Activated CD4-positive, alpha-beta T cell treated with anti-CD3 and anti-CD28 coated beads, Interleukin-2, amount 50 U/mL, for 48 hours (primary cell): ENCODE measurements at places on chromosomes 6 and 20.

- DNase-seq, result no peak
Measured at GRCh38 chr20:58822149-58822548, 28.6 kb downstream of the GNAS-AS1 start.

DNA sequence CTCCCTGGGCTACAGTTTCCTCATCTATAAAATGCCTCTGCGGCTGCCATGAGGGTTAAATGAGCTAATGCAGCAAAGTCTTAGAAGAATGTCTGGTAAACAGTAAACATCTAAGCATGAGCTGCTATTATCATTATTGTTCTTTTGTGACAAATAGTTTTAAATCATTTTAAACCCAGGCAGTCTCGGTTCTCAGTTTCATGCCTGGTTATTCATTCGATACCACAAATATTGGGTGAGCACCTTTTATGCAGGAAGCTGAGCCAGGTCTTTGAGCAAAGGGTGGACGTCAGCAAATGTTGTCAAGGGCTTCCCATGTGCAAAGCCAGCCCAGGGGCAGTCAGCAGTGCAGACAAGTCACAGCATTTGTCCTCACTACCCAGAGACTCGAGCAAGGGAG, 128.7 kb downstream of the NFATC2 start:
- no peak for DNase-seq

DNA sequence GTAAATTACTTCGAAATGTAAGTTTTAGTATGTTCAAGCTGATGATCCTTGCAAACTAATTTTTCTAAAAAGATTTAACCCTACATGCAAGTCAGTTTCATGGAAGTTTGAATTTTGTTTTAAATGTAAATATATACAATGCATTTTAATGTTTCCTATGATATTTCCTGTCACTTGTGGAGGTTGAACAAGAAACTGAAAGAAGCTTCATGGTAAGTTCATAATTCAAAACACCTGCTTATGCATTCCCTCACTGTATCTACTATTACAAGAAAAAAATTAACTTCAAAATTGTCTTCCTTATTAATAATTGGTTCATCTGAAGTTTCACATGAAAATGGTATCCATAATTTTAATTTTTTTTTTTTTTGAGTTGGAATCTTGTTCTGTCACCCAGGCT, 24.8 kb downstream of the KIF6 start:
- DNase-seq, result no peak

GRCh38 chr6:105068407-105068806, 111.4 kb downstream of the POPDC3 start:
- no peak for DNase-seq

DNA sequence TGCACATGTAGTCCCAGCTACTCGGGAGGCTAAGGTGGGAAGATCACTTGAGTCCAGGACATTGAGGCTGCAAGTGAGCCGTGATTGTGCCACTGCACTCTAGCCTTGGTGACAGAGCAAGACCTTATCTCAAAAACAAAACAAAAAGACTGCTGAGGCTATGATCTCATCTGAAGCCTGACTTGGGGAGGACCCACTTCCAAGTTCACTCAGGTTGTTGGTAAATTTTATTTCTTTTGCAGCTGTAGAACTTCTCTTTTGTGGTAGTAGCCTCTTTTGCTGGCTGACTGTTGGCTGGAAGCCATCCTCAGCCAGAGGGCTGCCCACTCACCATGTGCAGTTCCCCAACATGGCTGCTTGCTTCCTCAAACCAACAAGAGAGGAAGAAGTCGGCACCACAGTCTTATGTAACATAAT, 36.8 kb upstream of the ME1 start:
- no peak for DNase-seq

GRCh38 chr20:64149809-64150560, 14.3 kb upstream of the MYT1 start:
- no peak for DNase-seq

DNA sequence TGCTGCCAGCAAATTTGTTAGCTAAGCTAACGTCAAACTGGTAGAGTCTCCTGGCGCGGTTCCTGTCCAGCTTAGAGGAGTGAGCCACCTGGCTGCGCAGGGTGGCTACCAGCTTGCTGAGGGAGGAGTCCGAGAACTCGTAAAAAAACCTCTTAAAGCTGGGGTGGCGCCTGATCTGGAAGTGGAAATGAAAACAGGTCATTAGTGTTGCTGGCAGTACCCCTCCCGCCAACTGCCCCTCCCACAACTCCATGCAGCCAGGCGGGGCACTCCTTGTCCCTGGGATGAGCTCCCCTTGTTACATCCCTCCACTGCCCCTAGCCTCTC, 17.3 kb downstream of the BNIP5 start:
- DNase-seq, result no peak

DNA sequence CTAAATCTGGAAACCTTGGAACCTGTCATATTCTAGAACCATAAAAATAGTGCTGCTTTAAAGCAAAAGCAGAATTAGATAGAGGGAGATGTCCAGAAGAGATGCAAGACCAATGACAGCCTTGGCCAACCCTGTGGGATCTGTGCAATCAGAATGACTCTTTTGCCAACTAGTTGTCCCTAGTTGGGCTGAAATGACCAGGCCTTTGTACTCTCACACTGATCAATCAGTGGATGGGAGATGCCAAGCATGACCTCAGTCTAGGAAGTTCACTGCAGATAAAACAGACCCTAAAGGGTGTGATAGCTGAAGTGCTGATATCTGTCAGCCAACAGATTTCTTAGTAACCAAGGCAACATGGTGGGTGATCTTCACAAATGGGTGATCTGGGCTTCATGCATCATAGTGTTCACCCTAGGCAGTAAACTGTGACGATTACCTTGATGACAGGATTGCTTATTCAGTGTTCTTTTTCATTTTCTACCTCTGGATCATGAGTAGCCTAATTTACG, 52.1 kb downstream of the BCKDHB start:
- DNase-seq, result no peak

DNA sequence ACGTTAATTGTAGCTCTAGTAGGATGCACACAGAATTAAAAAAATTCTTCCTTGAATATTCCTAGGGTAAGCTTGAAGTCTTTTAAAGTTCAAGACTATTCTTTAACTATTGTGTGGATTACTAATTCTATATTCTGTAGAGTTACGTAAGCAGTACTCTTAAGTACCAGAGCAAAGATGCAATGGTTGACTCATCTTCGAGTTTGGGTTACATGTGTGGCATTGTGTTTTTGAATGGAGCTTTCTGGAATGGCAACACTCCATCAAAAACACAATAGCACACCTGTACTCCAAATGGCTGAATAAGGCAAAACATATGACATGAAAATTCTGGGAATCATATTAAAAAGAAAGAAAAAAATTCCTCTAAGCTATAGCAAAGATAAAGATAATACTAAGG, 33.5 kb upstream of the CEP162 start:
- DNase-seq, result no peak

DNA sequence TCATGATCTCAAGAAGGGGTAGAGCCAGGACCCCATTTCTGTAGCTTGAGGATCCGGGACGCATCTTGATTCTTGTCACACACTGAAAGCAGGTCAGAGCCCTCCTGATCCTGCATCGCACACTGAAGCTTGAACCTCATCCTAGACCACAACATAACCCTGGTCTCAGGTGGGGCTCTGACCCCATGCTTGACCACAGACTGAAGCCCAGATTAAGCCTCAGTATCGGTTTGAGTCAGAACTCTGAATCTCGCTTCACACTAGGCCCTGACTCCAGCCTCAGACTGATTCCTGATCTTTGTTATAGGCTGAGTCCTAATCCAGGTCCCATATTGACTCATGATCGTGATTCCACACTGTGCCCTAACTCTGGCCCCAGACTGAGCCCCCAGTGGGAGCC, 8.5 kb upstream of the RSPO4 start:
- no peak for DNase-seq

DNA sequence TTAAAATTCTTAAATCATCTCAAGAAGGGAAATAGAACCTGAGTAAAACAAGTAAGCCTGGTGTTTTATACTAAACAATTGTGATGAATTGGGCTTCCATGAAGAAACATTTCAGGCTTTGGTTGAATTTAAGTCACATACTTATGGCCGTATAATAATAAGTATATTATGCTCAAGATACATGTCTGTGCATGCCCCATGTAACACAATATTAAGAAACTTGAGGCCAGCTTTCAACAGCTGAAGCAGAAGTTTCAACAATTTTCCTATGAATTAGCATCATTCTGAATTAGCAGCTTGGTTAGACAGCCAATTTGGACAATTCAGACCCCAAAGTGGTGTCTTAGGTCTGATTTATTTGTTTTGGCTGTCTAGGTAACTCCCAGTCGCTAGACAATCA, 243.7 kb downstream of the MYLK4 start:
- no peak for DNase-seq

- DNase-seq, result no peak
Measured at GRCh38 chr6:136788069-136788902, 4.0 kb downstream of the MAP3K5 start.

- DNase-seq, result no peak
Measured at GRCh38 chr6:24004062-24004461, 122.0 kb upstream of the NRSN1 start.

- DNase-seq, result no peak
Measured at GRCh38 chr6:7893342-7893741, 17.2 kb downstream of the TXNDC5 start.

DNA sequence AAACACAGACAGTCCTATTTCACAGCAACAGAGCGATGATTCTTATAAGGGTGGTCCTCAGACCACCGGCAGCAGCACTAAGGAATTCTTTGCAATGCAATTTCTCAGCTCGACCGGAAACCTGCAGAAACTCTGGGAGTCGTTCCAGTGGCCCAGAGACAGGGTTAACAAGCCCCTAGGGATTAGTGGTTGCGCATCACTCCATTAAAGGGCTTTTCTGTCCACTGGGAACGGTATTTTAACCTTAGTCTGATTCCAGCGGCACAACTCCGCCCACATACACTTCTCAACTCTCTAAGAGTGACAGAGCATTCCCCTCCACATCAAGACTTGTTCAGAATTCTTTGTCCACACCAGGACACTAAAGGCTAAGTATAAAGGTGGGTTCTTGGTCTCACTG, 341.5 kb downstream of the TFAP2A start:
- DNase-seq, result no peak
